Transverse colon (tissue), 4 donors: ENCODE measurements at places on chromosomes 13 and 19.

GRCh38 chr13:41394166-41394565 is 63.2 kb upstream of the RGCC start:
- DNase-seq, result no peak

DNA sequence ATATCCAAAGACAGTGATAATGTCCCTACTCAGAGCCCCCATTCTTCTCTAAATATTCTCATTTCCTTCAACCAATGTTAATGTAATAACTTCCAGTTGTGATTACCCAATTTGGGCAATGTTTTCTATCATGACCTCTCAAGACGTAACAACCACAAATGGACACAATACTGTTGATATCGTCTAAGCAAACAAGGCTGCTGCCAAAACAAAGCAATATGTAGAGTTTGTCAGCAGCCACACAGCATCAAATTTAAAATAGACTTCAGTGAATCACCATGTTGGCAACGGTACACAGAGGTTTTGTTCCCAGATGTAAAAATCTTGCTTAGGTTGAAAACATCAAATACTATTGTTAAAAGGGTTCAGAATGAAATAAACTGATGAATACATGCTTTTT is 205.1 kb downstream of the DACH1 start:
- DNase-seq, result no peak

DNA sequence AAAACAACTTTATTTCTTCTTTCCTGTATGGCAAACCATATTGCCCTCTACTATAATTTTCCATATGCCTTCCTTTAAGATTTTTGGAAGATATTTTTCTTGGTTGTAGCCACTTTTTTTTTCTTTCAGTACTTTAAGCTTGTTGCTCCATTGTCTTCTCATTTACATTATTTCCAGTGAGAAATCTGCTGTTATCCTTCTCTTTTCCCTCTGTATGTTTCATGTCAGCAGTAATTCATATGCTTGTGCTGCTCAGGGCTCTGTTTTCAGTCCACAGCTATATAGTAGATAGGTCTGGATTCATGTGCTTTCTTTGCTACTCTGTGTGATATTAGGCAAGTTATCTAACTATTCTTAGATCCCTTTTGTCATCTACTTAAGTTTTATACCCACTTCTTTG is 267.6 kb downstream of the OXGR1 start:
- no peak for DNase-seq

DNA sequence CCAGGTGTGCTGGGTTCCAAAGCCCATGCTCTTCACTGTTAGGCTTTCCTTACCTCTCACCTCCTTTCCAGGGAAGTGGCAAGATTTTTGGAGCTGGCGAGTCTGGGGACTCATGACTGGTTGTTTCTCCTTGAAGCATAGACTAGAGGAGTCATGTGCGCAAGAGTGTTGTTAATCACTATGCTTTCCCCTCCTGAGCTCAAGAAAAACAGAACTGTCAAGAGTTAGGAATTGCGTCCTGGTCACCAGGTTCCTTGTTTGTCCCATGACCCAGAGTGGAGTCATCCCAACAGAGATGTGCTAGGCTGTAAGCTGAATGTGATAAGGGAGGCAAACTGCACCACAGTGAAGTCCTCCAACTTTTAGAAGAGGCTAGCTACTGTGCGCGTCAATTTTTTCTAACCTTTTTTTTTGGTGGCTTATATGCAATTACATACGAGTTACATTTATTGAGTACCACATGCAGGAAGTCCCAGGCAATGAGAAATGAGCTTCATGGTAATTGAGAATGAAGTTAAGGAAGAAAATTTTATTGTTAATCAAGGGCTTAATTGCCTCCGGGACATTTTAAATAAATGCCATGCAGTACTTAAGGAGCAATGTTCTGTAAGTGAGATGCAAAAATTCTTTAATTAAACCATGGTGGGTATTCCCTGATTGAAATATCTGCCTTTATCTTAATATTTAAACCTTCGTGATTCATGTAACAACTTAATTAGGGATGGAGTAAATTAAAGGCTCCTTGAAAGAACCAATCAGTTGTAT is 233.9 kb downstream of the ZIC5 start:
- no peak for DNase-seq

DNA sequence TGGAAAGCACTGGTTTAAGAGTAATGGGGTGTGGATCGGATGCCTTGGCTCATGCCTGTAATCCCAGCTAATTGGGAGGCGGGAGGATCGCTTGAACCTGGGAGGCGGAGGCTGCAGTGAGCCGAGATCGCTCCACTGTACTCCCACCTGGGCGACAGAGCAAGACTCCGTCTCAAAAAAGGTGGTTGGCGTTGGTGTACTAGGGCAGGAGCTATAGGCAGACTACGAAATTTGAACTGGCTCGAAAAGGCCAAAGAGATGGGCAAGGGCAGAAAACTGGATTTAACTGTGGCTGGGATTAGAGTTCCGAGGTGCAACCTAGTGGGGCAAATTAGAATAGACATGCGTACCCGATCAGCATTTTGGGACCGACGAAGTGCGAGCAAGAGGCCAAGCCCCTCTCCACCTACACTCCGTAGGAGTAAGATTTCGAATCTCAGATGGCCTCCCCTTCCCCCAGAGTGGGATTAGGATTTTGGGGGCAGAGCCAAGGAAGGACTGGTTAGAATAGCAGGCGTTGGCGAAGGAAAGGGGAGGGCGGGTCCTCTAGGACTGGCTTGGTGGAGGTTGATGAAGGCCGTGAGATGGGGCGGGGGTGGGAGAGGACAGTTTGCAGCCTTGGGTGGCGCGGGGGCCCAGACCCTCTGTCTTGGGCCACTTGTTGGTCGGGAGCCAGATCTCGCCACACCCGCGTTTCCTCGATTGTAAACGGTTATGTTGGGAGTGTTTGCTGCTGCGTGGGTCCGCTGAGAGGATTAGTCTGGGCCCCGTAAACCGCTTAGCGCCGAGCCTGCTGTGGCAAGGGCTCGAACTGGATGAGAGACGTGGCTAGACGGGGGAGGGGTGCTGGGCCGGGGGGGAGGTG is 2.0 kb upstream of the INAFM1 start:
- DNase-seq, result peak; percentile 64

DNA sequence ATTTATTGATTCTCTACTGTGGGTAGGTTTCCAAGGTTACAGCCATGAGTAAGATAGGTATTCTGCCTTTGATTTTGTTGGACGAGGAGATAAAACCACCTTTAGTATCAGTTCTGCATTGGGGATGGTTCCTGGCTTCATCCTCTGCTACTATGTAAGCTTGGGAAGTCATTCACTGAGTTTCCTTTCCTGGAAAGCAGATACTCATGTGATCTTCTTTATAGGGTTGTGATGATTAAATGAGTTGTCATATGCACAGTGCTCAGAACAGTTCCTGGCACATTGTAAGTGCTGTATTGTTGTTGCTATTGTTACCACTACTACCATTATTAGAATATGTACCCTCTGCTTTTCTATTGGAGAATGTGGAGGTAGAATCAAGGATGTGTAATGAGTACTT is 13.1 kb upstream of the WTIP start:
- DNase-seq, result no peak

DNA sequence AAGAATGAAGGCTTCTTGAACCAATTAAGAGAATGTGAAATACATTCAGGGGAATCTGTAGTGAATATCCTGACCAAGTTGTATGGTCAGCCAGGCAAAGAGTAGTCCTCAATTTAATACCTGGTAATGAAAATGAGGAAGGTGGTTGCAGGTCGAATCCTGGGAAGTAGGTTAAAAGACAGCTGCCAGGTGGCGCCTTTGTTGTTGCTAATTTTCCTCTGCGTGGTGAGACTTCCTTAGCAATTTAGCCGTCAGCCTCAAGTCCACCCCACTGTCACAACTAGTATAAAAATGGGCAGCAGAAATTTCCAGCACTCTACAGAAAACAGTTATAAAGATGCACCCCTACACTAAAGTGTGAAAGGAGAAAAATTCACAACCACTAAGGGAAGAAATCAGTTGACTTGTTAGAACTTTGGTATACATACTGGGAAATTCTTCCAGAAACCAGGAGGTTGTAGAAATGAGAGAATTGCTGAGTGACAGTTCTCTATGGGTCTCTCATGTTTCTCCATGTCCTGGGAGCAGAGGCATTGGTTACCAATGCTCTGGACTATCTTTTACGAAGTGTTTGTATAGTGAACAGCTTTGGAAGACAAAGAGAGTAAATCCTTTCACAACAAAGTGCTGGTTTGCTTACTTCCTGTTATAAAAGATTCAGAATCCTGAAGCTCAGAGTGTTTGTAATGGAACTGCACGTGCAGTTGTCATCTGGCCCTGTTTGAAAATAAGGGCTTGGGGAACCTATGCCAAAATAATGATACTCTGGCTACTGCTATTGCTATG is 235.9 kb downstream of the NHLRC3 start:
- DNase-seq, result peak; percentile 17

DNA sequence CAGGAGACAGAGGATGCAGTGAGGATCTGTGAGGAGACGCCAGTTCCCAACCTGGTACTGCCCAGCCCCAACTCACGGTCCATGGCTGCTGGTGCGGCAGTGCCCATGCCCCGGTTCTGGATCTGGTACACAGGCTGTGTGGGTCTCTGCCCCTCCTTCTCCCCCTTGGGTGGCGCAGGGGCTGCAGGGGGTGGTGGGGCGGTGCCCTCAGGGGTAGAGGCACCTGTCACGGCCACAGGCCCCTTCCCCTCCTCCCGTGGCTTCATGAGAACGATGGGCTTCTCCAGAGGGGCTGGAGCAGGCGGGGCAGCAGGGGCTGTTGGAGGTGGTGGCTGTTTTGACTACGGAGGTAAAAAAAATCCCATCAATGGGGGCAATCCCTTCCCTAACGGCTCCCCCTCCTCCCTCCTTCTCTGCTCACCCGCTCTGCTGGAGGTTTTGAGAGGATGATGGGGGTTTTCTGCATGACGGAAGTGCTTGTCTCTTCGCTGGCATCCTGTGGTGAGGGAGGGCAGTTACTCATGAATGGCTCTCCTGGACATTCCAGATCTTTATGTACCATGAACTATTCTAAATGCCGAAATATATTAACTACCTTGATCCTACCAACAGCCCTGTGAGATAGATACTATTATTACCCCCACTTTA is 7.1 kb downstream of the SMG9 start:
- DNase-seq, result no peak

- DNase-seq, result no peak
These were observed 1.4 kb downstream of the PLA2G4C start for GRCh38 chr19:48108997-48109782.

DNA sequence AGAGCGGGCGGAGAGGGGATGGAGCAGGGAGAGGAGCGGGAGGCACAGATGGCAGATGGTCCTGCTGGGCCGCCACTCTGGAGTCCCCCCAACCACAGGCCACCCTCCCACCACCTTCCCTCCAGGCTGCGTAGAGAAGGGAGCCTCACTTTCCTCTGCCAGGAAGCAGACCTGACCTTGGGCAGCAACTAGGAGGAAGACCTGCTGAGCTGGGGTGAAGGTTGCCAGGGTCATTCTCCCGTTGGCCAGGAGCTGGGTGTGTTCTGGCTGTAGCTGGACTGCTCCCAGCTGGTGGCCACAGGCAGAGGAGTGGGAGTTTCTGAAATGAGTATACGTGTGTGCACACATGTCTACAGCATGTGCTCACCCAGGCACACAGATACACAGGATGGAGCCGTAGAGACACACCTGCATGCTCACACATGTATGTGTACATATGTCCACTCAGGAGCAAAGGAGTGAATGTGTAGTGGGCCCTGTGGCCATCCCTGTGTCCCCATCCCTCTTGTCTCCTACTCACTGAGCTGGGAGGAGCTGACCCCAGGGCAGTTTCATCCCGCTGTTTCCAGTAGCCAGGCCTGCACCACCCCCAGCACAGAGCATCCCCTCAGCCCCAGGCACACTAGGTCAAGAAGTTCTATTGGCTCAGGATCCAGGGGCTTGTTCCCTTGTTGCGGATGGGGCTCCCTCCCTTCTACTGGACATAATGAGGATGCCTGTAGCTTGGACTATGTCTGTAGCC is 53.0 kb downstream of the CHST8 start:
- no peak for DNase-seq

GRCh38 chr13:46071590-46072249 is 19.2 kb upstream of the ZC3H13 start:
- no peak for DNase-seq

- DNase-seq, result no peak
These were observed 76.6 kb upstream of the KLF12 start for GRCh38 chr13:74210693-74211393.

- no peak for DNase-seq
These were observed 117.7 kb upstream of the KLF12 start for GRCh38 chr13:74251778-74252519.

DNA sequence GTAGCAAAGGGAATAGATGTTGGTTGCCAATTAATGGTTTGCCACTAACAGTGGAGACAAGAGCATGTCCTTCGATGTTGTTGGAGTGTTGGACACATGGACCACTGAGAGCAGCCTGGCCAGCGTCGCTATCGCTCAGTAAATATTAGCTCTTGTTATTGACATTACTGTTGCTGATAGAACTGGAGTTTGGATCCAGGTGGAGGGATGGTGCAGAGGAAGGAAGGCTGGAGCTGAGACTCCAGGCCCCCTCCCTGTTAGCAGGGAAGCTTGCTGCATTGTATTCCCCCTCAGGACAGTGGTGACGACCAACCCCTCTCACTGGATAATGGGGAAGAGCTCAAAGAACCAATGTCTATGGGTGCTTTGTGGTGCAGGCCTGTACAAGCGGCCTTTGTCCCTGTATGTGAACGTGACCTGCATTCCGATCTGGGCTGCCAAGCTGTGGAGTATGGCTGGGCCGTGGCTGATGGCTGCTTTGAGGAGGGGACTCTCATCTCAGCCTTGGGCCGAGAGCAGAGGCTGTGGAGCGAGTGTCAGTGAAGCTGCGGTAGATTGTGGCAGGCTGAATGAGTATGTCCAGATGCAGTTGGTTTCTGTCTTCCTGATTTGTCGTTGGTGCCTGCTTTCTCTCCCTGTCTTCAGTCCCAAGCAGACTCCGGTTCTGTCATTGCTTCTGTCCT is 7.0 kb downstream of the CLASRP start:
- DNase-seq, result no peak

- DNase-seq, result no peak
These were observed 147.4 kb downstream of the RNF17 start for GRCh38 chr13:24911133-24911908.

DNA sequence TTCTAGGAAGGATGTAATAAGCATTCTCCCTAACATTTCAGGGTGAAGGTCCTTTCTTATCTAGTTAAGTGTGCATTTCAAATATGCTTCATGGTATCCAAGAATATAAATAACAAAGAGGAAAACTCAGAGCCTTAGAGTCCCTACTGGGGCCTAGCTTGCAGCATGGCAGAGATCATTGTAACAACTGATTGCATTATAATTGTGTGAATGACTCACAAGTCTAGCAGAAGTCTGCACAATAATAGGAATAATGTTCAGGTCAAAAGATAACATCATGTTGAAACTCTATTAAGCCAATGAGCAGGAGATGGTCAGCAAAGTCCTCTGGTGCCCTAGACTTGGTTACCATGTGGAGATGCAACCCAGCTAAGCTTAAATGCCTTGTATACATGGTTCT is 3.4 kb downstream of the POSTN start:
- no peak for DNase-seq

- no peak for DNase-seq
These were observed 58.9 kb downstream of the MBNL2 start for GRCh38 chr13:97281028-97281427.

GRCh38 chr19:38712161-38712748 is 32.0 kb downstream of the CAPN12 start:
- no peak for DNase-seq
